ENCODE measurements at places on chromosomes 2 and 18.

DNA sequence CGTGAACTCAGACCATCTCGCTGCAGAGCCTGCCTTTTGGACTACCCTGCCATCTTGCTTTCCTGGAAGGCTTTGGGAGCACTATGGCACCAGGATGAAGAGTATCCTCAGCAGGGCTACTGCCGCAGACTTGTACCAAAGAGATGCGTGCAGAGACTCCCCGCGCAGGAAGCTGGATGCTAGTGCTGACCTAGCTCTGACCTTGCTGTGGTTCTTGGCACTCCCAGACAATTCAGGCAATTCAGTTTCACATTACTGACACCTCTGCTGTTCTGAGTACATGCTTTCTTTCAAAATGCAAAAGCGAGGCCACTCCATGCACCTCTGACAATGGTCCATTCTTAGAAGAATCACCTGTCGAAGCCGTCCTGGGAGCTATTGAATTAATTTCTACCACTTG is 251.5 kb upstream of the MEX3C start:
- DNase-seq, result no peak

- DNase-seq, result no peak
These were observed 26.5 kb upstream of the MCFD2 start for GRCh38 chr2:46942143-46942526.

- DNase-seq, result no peak
These were observed 125.0 kb upstream of the CD226 start for GRCh38 chr18:70072678-70073077.

- peak; percentile 27 for DNase-seq
These were observed 70.4 kb upstream of the TWIST2 start for GRCh38 chr2:238777369-238778067.

- no peak for DNase-seq
These were observed 14.6 kb downstream of the ZNF519 start for GRCh38 chr18:14117606-14118005.

DNA sequence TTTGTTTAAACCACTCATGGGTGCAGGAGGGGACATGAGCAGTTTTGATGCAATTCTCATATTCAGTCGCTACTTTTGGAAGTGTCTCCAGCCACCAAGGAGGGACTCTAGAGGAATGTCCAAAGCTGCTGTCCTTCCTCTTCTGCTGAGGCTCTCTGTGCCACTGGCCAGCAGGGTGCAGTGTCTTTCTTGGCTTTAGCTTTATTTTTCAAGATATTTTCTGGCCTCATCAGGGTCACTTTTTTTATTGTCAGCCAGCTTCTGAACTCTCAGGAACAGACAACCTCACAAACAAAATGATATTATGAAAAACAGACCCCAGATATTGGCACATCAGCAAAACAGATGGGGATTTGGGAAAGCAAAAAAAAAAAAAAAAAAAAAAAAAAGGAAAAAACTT is 289.3 kb upstream of the ZSWIM2 start:
- DNase-seq, result no peak

- no peak for DNase-seq
These were observed 96.6 kb downstream of the SOCS6 start for GRCh38 chr18:70385474-70385873.

DNA sequence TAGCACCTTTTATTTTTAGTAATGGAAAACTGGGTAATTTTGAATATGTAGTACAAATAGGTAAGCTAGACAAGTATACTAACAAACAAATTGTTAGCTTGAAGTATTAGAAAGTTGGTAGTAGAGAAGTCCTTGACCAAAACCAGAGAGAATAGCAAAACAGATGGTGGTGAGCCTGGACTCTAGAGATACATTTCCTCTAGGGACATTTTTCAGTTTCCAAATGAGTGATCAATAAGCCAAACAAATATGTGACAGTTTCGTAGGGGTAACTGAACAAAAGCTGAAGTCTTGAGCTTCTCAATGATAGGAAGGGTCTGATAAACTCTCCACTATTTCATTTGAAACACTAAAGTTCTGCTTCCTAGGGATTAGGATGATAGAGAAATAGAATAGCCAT is 692.0 kb upstream of the FAM98A start:
- peak; percentile 35 for DNase-seq

DNA sequence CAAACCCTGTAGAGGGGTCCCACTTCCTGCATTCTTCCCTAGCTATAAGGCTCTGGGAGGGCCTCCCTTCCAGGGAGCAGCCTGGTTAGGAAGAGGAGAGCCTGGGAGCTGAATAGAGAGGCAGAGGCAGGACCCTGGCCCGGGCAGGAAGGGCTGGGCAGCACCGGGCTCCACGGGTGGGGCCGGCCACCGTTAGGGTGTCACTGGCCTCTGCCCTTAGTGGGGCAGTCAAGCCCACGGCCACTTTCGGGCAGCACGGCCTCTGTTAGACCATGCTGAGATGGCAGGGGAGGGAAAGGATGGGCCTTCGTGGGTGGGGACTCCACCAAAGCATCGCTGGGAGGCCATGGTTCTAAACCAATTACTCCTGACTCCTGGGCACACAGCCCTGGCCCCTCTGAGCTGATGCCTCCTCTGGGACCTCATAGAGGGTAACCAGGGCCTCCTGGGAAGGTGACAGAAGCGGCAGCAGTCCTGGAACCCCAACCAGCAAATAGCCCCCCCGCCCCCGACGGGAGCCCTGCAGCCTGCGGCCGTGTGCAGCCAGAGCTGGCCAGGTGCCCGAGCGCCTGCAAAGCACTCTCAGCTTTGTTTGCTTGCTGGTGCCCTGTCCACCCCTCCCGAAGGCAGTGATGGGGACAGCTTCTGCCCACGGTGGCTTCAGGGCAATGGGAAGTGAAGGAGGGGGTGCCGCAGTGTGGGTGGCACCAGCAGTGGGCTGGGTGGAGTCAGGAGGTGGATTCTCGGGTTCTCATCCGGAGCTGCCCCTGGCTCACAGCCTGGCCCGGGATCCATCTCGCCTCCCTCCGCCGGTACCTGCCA is 16.3 kb upstream of the HPCAL1 start:
- DNase-seq, result no peak

DNA sequence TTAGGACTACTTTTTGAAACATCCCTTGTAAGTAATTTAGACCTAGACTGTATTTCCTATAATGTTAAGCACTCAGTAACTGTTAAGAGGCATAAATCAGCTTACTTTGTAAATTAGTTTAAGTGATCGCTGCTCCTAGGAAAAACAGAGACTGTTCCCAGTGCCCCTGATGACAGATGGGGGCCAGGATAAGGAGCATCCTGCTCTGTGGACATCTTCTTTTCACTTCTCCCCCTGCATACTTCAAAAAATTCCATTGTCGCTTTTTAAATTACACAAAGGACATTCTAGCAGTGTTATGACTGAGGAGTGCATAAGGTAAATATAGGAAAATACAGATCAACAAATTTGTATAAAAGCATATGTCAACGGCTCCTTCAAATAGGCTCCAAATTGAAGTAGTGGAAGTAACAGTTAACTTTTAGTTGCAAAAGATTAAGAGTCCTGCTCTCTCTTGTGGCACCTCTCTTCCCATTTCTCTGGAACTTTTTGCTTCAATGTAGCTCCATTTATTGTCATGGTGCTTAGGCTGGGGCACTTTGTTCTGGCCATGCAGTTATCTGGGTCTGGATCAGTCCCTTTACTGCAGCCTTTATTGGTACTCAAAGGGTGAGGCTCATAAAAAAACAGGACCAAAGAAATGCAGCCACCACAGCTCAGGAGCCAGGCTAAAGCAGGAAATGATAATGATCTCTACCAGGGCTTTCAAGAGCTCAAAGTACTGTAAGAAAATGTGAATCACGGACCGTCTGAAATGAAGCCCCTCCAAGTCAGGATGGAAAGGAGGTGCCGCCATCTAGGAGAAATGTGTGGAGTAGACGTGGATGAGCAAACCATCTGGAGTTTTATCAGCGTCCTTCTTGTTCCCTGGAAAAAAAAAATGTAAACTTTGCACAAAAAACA is 162.1 kb upstream of the ZNF516 start:
- DNase-seq, result no peak

DNA sequence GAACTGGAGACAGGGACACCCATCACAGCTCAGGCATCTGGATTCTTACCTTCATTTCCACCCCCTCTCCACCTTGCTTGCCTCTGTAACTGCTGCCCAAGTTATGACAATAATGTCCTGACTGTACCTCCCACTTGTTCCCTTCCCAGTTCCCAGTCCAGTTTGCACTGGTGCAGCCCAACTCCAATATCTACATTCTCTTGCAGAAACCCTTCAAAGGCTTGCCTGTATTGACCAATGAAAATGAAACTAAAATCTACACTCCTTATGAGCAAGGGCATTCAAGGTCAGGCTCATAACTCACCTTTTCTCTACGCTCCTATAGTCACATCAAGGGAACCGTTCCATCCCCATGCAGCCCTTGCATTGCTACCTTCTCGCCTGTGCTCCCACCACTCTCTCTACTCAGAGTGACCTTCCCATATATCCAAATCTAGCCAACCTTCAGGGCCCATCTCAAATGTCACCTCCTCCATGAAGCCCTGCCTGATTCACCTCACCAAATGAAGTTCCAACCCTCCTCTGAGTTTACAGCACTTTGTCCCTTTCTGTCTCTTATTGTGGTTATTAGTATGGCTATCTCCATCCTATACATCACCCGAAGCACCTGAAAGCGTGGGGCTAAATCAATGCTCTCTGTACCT is 219.0 kb downstream of the ALPK2 start:
- DNase-seq, result no peak

- DNase-seq, result no peak
These were observed 48.9 kb upstream of the NABP1 start for GRCh38 chr2:191629001-191629453.

DNA sequence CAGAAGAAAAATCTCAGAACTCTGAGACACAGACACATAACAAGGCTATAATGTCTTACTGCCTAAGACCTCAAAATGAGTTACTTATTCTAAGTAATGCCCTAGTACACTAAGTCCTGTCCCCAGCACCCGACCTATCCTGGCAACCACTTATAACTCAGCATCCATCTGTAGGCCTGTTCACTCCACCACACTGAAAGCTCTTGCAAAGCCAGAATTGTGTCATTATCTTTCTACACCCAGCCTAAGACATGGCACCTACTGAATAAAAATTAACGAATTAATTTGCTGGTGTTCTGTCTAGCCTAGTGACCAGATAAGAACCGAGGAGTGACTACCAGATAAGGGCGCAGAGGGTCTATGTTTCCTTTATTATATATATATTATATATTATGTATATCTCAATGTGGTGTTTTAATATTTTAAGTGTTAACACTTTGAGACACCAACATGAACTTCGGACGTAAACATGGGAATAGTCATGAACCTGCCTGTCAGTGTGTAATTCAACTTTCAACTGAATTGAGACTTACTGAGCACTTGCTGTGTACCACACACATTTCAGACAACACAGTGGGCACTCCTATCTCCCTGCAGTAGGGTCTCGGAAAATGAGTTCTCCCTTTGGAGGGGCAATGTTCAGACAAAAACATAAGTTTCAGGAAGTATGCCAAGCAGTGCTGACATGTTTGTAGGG is 27.7 kb downstream of the TMEM131 start:
- DNase-seq, result no peak

DNA sequence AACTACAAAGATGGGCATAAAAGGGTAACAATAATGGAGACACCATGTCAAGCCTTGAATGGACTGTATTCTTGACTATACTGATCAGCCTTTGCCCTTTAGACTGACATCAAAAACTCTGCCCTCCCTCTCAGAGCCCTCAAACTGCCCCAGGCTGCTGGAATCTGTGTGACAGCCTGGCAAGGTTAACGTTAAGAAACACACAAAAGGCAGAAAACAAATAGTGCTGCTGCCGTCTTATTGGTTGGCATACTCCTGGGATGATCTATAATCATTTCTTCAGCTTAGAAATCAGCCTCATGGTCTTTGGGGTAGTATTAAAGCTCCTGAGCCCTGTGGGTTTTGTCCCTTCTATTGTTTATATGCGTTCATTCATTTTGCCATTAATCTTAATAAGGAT is 338.0 kb downstream of the DCC start:
- no peak for DNase-seq

DNA sequence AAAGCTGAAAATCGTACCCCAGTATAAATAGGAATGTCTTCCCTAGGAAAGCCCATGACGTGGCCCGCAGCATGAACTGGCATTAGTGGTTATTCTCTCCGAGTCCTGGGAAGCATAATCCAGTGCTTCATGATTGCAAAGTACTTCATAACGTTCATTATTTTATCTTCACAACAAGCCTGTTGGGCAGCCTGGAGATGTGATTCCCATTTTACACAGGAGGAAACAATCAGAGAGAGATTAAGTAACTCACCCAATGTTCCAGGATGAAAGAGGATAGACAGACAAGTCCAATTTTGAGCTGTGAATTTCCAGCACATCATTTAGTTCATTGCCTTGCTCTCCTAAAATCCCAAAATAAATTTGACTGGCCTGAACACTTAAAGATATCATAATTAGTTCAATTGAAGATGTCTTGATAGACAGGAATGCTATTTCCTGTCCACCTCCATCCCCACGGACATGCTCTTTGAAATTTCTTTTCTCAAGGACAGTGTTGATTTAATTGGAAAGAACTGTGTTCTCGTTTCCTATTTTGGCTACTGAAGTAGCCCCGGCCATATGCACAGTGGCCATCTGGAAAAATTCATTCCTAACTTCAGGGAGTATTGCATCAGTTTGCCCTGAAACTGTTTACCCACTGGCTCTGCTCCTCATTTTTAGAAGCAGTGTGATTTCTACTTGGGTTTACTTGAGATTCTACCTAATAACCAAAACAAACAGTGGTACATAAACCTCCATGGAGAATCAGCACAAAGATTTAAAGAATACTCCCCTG is 93.9 kb downstream of the VWC2L start:
- no peak for DNase-seq

DNA sequence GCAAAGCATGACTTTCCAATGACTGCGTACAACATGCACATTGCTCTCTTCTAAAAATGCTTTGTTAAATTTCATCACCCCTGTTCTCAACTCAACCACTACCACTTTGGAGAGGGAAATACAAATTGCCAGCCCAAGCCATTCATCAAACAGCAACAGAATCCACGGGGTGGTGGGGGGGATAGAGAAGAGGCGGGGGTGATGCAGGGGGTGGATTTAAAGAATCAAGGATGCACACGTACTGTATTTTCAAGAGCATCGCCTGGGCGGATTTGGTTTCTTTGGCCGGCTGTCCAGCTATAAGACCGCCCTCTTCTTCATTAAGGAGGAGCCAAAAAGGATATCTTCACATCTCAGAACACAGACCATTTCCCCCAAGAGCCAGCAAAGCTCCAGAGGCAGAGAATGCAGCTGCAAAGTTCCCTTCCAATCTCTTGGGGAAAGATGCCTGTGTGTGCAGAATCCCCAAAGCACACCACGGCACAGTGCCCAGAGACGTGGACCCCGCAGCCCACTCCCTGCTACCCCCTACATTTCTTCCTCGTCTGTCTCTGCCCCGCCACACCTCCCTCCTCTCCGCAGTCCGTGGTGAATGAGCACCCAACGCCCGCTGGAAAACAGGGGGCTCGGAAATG is 977 bp downstream of the SLC8A1 start:
- DNase-seq, result no peak

GRCh38 chr2:145860083-145860482 is 1340.2 kb upstream of the ZEB2 start:
- DNase-seq, result no peak

GRCh38 chr2:96137321-96138178 is 752 bp downstream of the ASTL start:
- DNase-seq, result no peak

- no peak for DNase-seq
These were observed 34.2 kb upstream of the ACAA2 start for GRCh38 chr18:49847524-49847923.

- DNase-seq, result no peak
These were observed at the start of gene SCYGR4 for GRCh38 chr2:227617316-227618230. SCYGR4 (plus strand) TSS chr2:227617498; CDS start chr2:227617498, 0 bp downstream.

All from GM12878 (cell line).